ENCODE measurements at places on chromosomes 11 and 22.

GRCh38 chr11:20530942-20531703 lies 68.3 kb upstream of the SLC6A5 start:
- no peak for DNase-seq

DNA sequence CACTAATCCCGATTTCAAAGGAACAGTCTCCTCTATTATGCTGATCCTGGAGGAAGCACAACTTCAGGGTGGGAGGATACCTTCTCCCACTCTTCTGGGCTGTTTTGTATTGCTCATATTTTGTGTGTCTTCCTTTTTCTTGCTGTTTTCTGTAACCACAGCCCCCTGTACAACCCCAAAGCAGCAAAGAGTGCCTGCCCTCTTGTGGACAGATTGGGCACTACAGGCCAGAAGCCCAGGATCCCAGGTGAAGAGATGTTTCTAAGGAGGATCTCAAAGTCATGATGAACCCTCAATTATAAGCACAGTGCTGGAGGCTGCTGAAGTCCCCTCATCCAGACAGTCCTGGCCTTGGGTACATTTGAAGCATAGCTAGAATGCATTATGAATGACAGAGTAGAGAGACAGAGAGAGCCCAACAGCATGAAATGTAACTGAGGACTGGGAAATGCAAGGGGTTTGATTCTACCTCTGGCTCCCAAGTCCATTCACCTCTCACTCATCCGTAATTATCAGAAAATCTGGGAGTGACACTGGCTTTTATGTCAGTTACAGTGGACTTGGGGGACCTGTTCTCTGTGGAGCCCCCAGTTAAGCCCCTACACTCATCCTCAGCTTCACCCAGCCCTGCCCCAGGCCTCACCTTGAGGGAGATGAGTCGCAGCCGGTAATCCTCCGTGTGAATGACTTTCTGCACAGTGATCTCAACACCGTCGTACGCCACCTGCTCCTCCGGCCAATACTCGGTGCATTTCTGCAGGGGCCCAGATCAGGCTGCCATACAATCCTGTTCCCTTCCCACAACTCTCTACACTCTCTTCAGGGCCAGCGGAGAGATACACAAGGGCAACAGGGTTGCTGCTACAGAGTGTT lies 6.2 kb upstream of the IGSF22 start:
- DNase-seq, result no peak

DNA sequence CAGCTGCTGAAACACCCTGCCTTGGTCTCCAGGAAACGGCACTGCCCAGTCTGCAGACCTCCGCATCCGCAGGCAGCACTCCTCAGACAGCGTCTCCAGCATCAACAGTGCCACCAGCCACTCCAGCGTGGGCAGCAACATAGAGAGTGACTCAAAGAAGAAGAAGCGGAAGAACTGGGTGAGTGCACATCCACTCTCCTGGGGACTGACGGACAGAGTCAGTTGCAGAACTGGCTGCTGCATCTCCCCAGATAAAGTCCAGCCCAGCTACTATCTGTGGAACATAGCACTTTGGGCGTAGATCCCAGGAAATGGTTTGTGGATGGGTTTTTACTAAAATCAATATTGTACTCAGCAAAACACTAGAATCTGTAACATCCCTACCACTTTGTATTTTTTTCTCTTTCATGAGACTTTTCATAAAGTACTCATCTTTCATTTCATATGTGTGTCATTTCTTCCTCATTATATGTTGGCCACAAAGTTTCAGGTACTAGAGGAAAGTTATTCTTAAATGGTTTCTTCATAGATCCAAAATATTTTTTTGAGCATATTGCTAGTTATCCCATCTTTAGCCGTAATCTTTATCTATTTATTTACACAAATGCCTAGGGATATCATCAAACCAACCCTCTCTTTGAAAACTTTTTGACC lies 80.1 kb downstream of the DBX1 start:
- no peak for DNase-seq

- DNase-seq, result no peak
Measured at GRCh38 chr11:44863231-44863630, 87.5 kb downstream of the TP53I11 start.

- DNase-seq, result no peak
Measured at GRCh38 chr22:43154887-43155536, 3.7 kb downstream of the TSPO start.

GRCh38 chr22:50417411-50418210 lies 57.2 kb downstream of the SBF1 start:
- no peak for DNase-seq

DNA sequence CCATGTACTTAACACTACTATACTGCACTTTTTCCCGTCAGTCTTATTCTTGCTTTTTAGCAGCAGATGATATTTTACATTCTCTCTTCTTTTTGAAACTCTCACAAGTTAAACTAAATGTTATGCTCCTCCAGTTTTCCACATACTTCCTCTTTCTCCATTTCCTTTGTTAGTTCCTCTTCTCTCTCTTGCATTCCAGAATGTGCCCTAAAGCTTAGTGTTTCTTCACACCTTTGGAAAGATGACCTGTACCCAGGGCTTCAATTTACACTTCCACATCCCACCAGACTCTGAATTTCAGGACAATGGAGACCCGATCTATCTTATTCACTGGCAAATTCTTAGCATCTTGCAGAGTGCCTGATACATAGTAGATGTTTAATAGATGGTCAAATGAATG lies 51.8 kb downstream of the APIP start:
- no peak for DNase-seq

GRCh38 chr11:11607772-11608171 lies 14.0 kb downstream of the GALNT18 start:
- DNase-seq, result no peak

DNA sequence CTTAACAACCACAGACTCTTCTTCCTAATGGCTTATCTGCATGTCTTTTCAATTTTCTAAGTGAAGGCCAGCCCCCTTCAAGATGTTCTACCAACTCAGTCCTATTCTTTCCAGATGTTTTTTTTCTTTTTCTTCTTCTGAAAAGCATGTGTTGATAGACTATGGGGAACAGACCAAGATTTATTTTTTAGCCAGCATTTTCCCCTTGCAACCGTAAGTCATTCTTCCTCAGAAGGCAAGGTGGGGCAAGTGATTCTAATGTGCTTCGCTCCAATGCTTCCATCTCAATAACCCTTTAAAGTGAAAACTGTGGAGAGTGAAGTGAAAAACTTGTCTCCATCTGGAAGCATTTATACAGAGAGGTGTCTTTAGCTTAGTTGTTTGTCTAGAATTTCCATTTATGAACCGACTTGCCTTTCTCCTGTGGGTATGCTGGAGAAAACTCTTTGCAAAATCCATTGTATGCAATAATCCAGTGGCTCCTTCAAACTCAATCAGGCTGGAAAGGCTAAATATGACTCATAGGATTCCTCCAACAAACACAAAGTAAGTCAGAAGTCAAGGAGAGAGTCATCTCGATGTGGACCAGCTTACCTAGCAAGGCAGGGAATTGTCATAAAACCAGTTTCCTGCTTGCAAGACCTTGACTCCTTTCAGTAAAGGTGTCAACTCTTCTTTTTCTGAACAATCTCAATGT lies 83.7 kb downstream of the MAML2 start:
- no peak for DNase-seq

DNA sequence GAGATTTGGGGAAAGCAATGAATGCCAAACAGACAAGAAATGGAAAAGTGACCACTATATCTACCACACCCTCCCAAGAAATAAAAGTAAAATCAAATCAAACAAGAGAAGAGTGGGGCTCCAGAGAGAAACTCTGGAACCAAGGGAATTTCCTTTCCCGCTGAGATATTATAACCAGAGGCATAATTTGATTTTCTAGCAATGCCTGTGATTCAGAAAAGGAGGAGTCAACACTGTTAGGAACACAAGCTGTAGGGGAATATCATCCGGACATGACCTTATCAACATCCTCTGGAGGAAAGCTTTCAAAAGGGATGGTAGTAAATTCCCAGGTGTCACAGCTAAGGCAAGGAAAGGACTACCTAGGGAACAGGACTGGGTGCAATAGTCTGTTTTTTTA lies 29.6 kb upstream of the LRRC55 start:
- no peak for DNase-seq

DNA sequence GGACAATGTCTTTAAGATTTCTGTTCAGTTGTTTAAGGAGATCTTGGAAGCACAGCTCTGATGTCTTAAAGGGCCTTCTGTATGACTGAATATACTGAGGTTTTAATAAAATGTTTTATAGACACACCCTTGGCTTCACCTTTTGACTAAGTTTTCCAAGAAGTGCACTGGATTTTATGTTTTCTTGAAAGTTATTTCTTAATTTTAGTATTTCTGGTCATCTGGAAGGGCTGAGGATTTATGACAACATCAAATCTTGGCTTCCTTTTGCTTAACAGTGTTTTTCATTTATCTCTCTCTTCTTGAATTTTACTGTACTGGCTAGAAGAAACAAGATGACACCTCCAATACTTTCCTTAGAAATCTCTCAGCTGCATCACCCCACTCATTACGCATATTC lies 2423.4 kb downstream of the LRRC4C start:
- DNase-seq, result no peak

GRCh38 chr11:116166573-116167465 lies 606.0 kb downstream of the BUD13 start:
- no peak for DNase-seq

DNA sequence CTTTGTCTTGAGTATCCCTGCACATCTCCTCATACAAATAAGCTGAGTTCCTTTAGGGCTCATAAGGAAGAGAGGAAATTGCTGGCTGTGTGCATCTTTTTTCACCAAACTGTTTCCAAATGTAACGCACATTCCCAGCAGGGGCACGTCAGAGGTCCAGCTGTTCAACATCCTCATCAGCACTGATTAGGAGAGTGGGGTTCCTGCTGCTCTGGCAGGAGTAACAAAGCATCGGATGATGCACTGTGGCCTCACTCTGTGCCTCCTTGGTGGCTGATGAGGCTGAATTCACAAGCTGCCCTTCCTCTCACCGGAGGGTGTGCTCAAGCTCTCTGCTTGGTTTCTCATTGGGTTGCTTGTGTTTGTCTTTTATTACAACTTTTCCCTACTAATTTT lies 35.5 kb upstream of the SLC25A1 start:
- no peak for DNase-seq

DNA sequence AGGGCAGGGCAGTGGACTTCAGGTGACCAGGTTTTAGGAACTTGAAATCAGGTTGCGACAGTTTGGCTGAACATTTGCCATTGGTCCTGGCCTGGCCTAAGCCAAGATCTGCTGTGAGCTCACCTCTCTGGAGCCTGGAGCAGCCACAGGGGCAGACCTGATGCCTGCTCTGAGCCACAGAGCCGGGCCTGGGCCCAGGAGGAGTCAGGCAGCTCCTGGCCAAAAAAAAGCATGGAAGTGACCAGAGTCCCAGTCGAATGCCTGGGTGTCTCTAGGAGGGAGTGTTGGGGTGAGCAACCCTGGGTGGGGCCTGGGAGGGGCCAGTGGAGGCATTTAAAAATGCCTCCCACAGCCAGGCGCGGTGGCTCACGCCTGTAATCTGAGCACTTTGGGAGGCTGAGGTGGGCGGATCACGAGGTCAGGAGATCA lies 6.0 kb upstream of the OMP start:
- no peak for DNase-seq

DNA sequence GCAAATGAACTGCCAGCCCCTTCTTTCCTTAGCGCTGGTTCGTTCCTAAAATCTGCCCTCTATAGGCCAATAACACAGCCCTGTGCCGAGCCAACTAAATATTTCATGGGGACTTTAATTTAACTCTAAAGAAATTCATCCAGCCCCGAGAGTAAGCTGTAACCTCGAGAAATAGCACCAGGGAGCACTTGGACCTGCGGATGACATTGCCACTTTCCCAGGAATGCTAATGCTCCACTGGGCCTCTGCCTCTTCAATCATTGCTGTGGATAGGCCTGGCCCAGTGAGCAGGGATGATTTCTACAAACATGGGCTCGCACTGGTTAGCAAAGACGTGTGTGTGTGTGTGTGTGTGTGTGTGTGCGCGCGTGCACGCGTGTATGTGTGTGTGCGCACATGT lies 95.3 kb upstream of the TBCEL start:
- DNase-seq, result no peak

DNA sequence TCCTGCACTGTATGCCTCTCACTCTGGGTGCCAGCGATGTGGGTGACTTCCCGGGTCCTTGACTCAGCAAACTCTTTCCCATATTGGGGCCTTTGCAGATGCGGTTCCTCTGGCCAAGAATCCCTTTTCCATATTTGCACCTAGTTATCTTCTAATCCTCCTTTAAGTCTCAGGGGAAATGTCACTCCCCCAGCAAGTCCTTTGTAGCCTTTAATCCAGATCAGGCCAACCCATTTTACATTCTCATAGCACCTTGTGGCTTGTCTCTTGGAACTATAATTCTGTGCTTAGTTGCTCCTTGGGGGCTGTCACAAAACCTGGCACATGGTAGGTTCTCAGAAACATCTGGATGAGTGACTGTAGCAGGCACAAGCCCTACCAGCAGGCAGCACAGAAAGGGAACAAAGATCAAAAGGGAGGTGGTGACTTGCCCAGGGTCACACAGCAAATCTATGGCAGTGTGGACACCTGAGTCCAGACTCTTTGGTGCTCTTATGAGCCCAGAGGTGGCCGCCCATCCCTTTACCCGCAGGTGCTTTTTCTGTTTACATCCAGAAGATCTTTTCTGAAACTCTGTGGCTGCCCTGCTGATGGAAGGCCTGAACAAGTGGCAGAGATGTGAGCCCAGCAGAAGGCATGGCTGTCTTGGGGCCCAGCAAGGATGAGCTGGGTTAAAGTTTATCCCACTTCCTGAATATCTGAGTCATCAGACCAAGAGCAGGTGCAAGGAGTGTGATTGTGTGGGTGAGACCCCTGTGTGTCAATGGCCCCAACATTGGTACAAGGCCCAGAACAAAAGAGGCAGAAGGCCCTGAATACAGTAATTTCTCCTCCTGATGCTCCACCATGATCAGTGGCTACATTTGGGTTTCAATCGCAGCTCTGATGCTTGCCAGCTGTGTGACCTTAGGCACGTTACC lies 78.6 kb upstream of the GRK3 start:
- no peak for DNase-seq

- DNase-seq, result no peak
Measured at GRCh38 chr11:127574478-127574877, 573.9 kb upstream of the KIRREL3 start.

GRCh38 chr11:68542617-68543016 lies 82.1 kb downstream of the PPP6R3 start:
- no peak for DNase-seq

DNA sequence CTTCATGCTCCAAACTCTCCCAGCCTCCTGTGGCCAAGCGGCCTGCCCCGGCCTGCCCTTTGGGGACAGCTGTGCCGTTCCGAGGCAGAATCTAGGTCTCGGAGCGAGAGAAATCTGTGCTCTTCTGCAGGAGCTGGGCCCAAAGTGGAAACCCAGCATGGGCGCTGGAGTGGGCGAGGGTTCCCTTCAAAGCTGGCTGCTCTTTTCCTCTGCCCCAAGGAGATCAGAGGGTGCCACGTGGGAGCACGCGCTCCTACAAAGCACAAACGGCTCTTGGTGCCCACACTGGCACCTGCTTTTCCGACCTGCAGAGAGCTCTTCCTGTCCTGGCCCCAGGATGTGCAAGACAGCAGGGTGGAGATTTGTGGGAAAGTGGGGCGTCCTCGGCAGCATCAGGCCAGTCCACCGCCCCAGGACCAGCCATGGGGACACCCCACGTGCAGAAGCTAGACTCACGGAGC lies 6.9 kb downstream of the OSBPL5 start:
- no peak for DNase-seq

All from NCI-H187 treated with DMSO at 0.1 percent for 48 hours (cell line).